ENCODE measurements at places on chromosomes 4 and X.

- DNase-seq: no peak
Observed at GRCh38 chr4:116489739-116490138, 595.6 kb downstream of the TRAM1L1 start.

- no peak for DNase-seq
Observed at GRCh38 chrX:136662104-136662503, 14.1 kb downstream of the CD40LG start.

DNA sequence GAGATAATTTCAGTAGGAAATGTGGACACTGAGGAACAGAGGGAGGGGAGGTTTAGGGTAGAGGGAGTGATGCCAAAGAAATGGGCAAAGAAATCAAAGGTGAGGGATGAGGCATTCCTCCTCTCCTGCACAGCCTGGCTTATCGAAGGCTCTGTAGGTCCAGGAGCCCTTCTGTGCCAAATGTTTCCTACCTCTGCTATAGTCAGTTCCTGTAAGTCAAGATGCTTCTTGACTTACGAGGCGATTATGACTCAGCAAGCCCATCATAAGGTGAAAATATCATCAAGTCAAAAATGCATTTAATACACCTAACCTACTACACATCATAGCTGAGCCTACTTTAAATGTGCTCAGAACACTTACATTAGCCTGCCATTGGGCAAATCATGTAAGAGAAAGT lies 60.0 kb upstream of the ARHGAP24 start:
- no peak for DNase-seq

DNA sequence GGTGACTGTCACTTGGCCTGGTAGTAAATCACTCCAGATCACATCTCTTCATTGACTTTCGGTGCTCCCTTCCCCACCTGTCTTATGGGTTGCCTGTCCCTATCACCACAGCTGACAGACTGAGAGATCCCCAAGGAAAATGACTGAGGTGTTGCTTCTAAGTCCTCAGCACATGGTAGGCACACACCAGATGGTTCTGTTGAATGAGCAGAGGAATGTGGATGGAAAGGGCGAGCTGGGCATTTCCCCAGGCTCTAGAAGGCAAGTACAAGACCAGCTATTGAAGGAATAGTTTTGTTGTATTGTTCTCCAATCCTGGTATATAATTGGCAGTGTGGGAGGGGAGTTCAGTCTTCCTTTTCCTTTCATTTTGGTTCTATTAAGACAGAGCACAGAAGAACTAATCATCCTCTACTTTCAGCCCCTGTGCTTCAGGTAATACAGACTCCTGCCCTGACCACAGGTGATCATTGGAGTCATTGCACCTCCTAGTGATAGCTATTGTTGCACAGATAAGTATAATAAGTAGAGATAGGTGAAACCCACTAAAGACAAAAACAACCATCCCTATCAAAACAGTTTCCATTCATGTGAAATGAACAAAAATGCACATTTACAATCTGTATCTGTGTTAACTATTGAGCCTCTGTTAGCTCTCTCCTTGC lies 158.6 kb downstream of the TRAM1L1 start:
- DNase-seq: no peak

DNA sequence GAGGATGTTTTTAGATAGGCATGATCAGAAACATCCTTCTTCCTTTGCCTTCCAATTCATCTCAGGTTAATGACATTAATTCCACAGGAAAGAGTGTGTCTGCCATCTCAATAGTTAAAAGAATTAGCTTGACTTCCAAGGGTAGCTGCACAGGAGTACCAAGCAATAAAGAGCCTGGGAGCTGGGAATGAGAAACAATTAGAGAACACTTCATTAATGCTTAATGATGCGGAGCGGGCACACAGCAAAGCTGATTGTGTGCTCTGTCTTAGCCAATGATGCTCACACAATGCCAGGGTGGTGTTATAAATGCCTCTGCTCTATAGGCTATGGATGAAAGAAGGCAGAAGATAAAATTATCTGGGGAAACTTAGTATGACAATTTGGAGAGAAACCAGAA lies 1052.5 kb upstream of the LCORL start:
- DNase-seq: no peak

DNA sequence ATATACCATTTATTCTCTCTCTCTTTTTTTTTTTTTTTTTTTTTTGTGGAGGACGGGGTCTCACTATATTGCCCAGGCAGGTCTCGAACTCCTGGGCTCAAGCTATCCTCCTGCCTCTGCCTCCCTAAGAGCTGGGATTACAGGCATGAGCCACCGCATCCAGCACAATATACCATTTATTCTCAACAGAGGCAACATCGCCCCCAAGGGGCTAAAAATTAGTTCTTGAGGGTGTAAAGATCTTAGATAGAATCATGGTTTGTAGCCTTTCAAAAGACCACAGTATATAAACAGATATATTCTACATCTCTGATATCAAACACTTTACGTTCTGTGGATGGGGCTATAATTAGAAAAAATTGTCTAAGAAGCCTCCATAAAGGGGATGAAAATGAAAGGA lies 39.8 kb upstream of the TCEAL2 start:
- DNase-seq: no peak

DNA sequence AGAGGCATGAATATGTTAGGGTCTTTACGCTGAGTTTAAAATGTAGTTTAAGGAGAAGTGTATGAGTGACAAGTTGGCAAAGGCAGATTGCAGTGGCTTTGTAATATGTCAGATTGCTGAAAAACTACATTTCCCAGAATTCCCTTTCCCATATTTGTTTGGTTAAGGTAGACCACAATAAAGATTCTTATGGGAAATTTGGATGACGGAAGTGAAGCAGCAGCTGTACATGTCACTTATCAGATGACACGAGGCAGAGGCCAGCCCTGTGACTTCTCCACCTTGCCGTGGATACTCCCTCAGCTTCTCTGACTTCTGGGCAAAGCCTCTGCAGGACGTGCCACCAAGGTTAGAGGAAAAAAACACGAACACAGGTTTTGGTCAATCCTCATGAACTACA lies 229.7 kb upstream of the DKK2 start:
- no peak for DNase-seq

DNA sequence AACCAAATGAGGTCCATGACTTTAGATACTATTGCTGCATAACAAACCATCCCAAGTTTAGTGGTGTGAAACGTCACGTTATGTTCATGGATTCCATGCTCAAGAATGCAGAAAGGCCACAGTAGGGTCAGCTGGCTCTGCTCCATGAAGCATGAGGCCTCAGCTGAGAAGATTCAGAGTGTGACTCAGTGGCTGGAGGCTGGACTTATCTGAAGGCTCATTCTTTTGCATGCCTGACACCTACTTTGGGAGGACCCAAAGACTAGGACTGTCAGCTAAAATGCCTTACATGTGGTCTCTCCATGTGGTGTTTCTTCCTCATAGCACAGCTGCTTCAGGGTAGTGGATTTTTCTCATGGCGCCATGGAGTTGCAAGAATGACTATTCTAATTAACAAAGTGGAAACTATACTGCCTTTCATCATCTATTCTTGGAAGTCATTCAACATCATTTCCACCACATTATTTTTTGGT lies 11.5 kb upstream of the CCDC149 start:
- no peak for DNase-seq

- no peak for DNase-seq
Observed at GRCh38 chr4:10354746-10355145, 102.5 kb downstream of the ZNF518B start.

- DNase-seq: no peak
Observed at GRCh38 chr4:149896432-149896831, 80.8 kb upstream of the IQCM start.

DNA sequence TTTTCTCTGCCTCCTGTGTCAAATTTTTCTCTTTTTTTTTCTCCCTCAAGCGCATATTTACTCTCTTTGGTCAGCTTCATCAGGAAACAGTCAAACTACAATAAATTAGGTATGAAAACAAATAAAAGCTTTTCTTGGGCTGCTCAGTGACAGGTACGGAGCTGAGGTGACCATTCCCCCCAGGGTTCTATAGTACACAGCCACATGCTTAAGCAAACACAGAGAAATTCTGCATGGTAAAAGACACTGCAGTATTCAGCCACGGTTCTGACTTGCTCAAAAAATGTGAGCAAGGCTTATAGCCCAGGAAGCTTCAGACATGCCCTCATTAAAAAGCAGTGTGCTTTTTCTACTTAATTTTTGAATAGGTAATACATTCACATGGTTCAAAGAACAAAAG lies 138.5 kb downstream of the GRIA3 start:
- DNase-seq: no peak

- no peak for DNase-seq
Observed at GRCh38 chrX:130975947-130976346, 72.9 kb upstream of the ENOX2 start.

DNA sequence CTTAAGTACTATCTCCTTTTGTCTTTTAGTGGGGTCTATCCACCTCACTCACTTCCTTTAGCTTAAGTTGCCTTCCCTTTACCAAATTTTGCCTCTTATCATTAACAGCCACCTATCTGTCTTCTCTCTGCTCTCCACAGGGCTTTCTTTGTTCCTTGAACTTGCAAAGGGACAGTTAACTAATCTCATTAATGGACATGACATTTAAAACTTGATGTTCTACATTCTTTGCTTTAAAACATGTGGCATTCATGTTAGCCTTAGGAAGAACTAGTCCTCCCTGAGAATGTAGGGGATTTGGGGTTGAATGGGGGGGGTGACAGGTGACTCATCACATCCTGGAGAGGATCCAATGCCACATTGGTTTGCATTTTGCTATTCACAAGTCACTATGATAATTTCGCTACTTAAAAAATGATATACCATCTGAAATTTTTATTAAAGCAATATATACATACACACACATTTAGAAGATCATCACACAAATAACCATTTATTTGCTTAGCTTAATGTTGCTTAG lies 41.0 kb upstream of the DMD start:
- no peak for DNase-seq

GRCh38 chrX:14672611-14673172 lies 143.4 kb downstream of the GLRA2 start:
- no peak for DNase-seq

DNA sequence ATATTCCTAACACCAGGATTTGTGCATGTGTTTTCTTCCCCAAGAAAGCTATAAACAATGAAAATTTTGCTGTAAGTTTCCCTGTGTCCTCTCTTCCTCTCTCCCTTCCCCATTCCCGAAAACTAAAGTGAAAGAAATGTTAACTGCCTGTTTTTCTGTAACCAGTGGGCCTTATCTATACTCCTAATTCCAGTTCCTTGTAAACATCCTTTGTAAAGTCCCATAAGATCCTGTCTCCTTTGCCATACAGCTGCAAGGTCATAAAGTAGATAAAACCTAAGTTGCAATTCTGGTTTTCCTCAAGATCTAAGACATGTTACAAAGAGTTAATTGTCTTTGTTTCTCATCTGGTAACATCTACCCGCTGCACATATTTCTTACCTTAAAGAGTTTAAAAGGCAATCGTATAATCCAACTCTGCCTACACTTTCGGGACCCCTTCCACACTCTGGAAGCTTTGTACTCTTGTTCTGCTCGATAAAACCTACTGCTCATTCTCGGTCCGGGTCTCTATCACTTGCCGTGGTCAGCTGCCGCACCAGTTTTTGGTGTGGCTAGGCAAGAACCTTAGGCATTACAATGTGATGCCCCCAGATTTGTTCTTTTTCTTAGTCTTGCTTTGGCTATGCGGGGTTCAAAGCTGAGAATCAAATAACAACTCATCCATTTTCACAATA lies 20.5 kb downstream of the UGT2B7 start:
- DNase-seq: no peak

GRCh38 chr4:27115221-27115620 lies 254.6 kb downstream of the STIM2 start:
- DNase-seq: no peak

DNA sequence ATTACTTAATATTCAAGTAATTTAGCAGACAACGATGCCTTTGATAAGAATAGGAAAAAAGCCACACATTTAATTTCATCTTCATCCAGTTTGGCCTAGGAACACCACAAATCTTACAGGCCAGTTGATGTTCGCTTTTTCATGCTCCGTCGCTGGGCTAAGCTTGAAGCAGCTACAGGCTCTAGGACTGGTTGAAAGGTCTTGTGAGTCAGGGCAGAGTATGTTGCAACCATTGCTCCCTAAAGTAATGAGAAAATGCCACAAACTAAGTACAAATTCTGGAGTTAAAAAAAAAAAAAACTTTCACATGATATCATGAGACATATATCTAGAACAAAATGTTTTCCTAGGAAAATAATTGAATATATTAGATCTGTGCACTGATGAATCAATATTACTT lies 123.8 kb downstream of the RPS6KA6 start:
- DNase-seq: no peak

- DNase-seq: no peak
Observed at GRCh38 chrX:152842772-152843338, 12.0 kb downstream of the NSDHL start.

- DNase-seq: no peak
Observed at GRCh38 chr4:2689114-2689513, 67.0 kb downstream of the TNIP2 start.

- DNase-seq: no peak
Observed at GRCh38 chr4:139892973-139893736, 227.5 kb downstream of the MGST2 start.

DNA sequence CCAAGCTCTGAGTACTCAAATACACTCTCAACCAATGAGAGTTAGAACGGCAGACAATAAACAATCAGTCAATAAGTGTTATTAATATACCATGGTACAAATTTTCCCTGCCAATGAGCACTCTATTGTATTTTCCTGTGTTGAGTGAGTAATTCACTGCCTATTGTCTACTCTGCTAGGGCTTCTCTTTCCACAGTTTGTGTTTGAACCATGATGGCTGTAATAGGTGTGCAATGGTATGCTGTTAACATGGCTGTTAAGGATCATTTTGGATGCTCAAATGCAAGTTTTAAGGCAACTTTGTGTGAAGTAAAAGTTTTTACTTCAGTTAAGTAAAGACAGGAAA lies 41.2 kb downstream of the RPS6KA3 start:
- DNase-seq: no peak

DNA sequence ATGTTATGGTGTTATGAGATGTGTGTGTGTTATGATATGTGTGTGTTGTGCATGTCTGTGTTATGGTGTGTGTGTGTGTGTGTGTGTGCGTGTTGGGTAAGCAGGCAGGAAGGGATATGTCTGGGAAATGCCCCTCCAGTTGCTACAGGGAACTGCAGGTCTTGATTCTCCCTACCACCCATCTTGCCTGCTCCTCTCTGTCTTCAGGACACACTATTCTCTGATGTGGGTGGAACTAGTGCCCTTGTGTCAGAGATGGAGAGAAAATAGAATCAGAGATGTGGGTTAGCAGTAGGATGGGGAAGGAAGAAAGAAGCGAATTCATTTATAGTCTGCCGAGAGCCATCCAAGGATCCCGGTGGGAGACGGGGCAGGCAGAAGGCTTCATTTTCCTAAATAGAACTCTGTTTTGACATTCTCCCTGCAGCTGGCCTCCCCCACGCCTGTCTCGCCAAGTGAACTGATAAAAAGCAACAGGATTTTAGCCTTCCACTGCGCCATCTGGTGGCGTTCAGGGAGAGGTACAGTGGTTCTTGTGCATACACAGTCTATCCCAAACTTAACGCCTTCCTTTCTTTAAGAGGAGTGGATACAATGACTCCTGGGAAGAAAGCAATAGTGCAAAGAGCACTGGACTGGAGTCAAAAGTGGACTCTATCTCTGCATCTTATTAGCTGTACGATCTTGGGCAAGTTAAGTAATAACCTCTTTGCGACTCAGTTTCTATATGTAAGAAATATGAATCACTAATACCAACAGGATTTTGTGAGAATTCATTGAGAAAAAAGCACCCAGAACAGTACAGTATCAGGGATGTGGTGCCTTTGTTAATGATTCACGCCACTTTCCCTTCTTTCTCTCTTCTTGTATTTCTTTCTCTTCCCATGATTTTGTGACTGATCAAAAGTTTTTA lies 14.1 kb upstream of the MGST2 start:
- no peak for DNase-seq
